Activated CD4-positive, alpha-beta T cell treated with anti-CD3 and anti-CD28 coated beads, Interleukin-2, amount 50 U/mL, for 24 hours (primary cell): ENCODE measurements at places on chromosomes 2 and 18.

DNA sequence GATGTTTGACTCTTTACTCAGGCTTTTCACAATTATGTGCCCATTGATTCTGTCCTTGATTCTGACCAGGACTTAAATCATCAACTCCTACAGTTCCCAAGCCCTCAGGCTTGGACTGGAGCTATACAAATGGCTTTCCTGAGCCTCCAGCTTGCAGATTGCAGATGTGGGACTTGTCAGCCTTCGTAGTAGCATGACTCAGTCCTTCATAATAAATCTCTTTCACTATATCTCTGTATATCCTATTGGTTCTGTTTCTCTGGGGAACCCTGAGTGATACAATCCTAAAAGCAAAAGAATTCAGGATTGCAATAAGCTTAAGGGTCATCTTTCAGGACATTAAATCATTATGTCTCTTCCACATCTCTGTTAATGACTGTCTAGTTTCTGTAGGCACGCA, 356.6 kb downstream of the RIT2 start:
- no peak for DNase-seq

DNA sequence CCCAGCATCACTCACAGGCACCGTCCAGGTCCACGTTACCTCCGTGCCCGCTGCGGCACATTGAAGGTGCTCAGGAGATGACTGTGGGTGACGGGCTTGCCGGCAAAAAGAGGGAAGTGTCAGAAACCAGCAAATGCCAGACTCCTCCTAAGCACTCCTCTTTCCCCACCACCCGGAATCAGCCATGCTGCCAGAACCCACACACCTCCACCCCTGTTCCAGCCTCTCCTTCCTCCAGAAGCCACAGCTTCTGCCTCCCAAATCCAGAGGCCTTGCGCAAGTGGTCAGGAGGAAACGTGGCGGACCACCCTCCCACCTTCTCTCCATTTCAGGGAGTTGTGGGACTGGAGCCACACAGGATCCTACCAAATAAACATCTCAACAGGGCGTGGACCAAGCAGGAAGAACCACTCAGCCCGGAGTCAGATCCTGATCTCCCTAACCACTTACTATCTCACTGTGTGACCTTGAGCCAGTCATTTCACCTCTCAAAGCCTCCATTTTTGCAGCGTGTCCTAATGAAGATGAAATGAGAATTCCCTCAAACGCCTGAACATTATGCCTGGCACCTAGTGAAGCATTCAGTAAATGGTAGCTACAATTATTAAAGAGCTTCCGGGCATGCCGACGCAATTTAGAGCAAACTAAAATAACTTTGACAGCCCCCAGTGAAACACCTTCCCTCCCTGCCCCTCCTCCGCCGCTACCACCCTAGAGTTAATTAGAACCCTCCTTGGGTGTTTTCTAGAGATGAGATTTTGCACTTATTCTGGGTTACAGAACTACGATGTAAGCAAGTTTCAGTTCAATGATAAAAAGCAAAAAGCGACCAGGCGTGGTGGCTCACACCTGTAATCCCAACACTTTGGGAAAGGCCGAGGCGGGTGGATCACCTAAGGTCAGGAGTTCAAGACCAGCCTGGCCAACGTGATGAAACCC, 32.9 kb downstream of the SMAD7 start:
- no peak for DNase-seq

DNA sequence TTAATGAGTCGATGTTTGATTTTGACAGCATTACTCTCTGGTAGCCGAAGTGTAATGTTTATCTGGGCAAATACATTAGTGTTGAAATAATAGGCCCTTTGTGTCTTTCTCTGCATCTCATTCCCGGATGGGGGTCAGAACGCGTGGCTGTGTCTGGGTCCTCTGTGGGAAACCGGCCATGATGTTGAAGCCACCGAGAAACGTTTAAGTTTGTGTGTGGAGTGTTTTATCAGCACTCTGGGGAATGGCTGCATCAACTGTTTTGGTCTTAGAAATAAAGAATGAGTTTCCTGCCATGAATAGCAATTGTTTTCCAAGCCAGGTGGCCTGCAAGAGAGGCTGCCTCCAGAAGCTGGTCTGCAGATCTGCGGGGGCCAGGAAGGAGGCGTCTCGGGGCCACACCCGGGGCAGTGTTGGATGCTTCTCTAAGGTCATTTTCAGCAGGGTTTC, 69.7 kb downstream of the RNF144A start:
- DNase-seq: no peak

- no peak for DNase-seq
Observed at GRCh38 chr18:44374966-44375365, 305.7 kb upstream of the SETBP1 start.

GRCh38 chr2:218516614-218517013, 51.5 kb downstream of the USP37 start:
- DNase-seq: no peak

DNA sequence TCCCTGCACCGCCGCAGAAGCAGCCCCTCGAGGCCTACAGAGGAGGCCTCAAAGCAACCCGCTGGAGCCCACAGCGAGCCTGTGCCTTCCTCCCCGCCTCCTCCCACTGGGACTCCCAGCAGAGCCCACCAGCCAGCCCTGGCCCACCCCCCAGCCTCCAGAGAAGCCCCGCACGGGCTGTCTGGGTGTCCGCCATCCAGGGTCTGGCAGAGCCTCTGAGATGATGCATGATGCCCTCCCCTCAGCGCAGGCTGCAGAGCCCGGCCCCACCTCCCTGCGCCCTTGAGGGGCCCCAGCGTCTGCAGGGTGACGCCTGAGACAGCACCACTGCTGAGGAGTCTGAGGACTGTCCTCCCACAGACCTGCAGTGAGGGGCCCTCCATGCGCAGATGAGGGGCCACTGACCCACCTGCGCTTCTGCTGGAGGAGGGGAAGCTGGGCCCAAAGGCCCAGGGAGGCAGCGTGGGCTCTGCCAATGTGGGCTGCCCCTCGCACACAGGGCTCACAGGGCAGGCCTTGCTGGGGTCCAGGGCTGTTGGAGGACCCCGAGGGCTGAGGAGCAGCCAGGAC, 31.2 kb downstream of the GPC1 start:
- DNase-seq: no peak

DNA sequence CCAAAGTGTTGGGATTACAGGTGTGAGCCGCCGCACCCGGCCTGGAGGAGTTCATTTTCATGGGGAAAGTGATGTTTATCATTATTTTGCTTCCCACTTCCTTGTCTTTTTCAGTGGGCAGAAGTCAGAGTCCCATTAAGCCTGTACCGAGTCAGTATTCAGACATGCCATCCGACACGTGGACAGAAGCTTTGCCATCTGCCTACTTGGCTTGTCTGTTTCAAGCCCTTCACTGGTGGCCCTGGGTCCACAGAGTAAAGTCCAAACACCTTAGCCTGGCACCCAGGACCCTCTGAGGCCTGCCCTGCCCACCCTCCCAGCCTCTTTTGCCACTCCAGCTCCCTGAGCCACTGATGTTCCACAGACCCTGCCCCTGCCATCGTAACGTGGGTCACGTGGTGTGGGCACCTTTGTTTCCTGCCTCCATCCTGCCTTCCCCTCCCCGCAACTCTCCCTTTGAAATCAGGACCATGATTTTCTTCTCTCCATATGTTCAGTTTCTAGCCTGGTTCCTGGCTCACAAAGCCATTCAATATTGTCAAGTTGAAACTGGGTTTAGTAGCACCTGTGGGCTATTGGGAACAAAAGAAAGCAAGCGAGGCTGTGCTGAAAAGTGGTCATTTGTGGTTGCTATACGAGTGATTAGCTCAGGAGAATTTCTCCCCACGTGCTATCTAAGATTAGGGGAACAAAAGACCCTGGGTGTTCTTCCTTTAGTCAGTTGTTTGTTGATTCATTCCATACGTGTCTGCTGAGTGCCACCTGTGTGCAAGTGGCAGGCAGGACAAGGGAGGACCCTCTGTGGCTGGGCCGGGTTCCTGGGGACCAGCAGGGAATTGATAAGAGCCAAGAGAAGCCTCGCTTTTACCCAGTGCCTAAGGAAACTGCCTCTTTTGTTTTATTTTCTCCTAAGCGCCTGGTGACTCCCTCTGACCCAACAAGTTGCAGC, 5.1 kb upstream of the ODC1 start:
- DNase-seq: no peak

GRCh38 chr2:40103163-40103562, 324.1 kb upstream of the THUMPD2 start:
- no peak for DNase-seq

DNA sequence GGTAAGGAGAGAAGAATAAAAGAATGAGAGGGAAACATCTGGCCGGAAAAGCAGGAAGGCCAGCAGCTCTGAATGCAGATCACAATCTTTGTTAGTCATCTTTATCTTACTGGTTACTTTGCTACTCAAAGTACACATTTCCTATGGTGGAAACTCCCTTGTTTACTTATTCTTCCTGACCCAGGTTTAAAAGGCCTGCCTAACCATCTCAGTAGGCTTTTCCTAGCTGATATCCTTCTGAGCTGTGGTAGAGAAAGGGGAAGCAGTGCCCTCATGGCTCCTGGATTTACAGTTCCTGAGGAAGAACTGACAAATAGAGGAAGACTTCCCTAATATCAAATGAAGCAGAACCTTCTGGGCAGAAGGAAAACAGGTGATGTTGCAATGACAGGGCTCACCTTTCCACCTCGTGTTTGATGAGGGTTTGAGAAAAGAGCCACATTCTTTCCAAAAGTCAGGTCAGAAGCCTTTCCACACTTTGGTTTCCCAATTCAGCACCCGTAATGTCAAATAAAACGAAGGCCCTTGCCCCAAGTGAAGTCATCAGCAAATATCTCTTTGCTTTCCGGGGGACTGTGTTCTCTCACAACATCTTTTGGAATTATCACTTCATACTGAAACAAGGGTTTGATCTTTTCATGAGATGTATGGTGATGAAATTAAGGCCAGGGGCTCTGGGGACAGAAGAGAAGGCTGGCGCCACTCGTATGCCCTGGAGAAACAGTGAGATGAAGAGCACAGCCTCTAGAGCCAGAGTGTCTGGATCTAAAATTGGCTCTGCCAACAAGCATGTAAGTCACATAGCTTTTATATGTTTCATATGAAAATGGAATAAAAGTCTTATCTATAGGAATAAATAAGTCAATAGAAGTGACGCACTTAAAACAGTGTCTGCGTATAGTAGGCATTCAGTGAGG, 26.7 kb upstream of the APOB start:
- DNase-seq: no peak

DNA sequence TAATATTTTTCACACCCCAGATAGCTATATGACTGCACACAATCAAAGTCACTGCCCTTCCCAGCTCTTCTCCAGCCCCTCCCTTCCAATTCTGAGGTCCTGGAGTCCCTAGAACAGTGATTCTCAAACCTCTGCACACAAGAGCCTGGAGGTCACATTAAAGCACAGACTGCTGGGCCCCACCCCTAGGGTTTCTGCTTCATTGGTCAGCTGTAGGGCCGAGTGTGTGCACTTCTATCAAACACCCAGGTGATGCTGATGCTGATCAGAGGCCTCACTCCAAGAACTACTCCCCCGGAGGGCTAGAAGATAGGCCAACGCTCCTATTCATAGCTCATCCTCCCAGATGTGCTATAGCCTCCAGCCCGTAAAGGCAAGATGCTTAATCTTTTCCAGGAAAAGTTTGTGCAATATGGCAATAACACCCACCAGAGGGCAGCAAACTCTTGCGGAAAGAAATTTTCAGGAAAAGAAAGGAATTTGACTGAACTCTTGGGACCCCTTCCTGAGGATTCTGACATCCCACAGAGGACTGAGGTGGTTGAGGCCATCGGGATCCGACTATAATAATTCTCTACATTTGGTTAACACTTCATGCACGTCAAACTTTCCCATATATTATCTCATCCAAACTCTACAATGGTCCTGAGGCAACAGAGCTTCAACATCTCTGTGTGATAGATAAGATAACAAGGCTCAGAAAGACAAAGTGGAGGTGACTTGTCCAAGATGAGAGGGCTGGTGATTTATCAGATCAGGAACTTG, 194.2 kb upstream of the PKDCC start:
- DNase-seq: no peak

DNA sequence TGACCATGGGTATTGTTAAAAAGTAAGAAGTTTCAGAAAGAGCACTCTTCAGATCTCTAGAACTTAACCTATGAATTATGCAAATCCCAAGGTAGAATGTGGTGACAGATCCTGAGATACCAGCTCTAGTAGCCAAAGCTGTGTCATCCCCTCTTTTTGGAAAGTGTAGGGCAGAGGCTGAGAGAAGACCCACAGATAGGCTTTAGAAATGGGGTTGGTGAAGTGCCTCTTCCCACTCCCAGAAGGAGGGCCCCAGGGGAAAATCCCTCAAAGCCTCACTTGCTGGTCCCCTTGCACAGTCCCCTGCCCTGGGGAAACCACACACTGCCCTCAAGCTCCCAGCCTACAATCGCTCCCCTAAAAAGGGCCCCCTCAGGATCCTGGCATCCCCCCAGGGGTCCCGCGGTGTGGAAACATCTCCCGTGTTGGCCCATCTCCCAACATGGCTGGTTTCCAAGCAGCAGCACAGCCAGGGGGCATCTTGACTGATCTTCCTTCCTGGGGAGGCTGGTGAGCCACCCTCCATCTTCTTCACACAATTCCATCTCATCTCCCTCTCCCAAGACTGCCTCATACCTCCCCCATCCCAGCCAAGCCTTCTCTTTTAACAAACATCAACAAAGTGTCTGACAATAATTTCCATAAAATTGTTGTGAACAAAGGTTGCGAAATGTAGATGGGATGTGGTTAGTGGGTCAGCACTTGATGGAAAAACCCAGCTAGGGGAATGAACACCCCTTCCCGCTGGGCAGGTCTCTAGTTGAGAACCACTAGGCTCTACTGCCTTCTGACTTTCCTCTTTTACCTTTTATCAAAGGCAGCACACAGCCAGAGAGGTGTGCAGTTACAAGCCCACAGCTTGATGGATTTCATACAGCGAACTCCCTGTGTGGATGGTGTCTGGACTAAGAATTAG, 25.1 kb downstream of the MAL start:
- DNase-seq: no peak

- DNase-seq: no peak
Observed at GRCh38 chr2:43087413-43087812, 139.0 kb downstream of the ZFP36L2 start.

DNA sequence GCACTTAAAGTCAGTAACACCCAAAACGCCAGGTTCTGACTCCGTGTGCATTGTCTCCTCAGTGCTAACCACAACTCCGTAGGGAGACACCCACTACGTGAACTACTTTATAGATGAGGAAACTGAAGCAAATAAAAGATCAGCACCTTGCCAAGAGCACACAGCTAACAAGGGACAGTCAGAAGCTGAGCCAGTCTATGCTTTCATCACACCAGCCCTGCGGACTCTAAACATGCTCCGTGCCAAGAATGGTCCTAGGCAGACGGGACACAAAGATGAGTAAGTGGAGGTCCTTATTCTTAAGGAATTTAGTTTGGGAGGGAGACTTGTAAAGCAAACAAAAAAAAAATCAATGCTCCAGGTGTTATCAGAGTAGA, 9.6 kb downstream of the MBOAT2 start:
- no peak for DNase-seq
